ENCODE measurements at places on chromosomes 5 and 9.

DNA sequence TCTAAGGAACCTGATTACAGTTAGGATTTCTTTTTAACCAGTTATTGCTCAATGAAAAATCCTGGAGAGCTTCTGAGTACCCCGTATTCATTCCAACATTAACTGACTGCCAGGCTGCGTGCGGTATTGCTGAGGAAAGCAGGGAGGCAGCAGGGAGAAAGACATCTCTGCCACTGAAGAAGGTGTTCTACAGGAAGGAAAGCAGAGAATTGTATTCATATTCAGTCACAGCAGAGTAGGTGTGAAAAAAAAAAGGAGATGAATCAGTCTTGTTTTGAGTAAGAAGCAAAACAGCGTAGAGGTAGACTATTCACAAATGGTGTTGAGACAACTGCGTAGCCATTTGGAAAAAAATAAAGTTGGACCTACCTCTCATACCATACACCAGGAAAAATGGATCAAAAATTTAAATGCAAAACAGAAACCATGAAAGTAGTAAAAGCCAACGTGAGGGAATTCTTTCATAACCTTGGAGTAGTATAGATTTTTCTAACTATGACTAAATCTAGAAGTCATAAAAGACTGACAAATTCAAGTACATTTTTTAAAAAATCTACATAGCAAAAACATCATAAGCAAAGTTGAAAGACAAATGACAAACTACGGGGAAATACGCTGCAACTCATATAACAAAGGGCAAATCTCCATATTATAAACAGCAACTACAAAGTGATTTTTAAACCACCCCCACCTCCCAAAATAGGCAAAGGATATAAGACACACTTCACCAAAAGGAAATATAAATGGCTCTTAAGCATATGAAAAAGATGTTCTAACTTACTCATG, 9.9 kb upstream of the NR4A3 start:
- DNase-seq, result no peak

DNA sequence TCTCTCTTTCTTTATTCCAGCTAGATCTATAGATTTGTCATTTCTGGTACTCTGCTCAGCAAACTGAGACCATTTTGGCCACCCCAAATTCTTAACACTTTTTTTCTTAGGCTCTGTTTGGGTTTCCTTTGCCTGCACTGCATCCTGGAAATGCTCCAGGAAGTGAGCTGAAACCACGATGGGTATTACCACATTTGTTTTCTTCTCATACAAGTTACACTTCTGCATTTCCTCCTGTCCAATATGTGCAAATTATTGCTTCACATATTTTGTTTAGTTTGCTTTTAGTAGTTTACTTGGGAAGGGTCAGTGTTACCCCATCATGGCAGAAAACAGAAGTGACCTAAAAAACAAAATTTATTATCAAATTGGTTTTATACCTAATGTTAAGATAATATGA, 498.6 kb upstream of the GRIN3A start:
- DNase-seq, result no peak

DNA sequence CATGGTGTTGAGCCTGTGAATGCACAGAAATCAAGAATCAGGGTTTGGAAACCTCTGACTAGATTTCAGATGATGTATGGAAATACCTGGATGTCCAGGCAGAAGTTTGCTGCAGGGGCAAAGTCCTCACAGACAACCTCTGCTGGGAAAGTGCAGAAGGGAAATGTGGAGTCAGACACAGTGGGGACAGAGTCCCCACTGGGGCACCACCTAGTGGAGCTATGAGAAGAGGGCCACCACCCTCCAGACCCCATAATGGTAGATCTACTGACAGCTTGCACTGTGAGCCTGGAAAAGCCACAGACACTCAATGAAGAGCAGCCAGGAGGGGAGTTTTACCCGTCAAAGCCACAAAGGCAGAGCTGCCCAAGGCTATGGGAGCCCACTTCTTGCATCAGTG, 181.9 kb upstream of the SEMA6A start:
- no peak for DNase-seq

- no peak for DNase-seq
Observed at GRCh38 chr5:40347981-40348725, 331.6 kb upstream of the PTGER4 start.

DNA sequence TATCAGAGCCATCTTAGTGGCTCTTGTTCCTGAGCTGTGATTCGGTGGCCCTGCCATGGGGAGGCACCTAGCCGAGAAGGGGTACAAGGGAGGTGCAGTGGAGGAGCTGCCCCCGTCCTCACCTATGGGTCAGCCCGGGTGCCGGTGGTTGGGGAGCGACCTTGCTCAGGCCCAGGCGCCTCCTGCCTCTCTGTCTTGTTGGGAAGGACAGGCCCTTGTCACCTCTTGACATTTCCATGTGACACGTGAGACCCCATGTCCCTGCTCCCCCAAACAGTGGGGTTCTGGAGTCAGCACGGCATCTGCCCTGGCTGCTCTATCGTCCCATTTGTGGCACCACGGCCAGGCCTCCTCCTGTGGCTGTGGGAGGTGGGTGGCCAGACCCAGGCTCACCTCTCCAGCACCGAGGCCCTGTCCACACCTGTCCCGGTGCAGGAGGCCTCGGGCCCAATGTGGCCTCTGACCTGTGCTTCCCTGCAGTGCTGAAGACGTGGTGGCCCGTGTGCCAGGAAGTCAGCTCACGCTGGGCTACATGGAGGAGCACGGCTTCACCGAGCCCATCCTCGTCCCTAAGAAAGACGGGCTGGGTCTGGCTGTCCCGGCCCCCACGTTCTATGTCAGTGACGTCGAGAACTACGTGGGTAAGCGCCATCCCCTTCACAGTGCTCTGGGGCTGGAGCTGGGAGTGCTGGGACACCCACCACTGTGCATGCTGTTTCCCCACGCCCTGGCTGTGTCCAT, 68.9 kb downstream of the PHF2 start:
- DNase-seq, result no peak
